ENCODE measurements at places on chromosomes 7 and 10. TPM values are rescaled to one million over a fixed set of nuclear protein-coding genes. Genes with fewer than 3 reads are reported as not detected.
A peak's percentile ranks its signal among the peaks of the same experiment; 100 is the strongest.

- H3K27me3 ChIP-seq, result no peaks in the 10 kb centered on the region
- no peak overlapping the region for H3K4me3 ChIP-seq
- H3K4me1 ChIP-seq, result no peaks in the 10 kb centered on the region
- DNase-seq, result no peak
Observed at GRCh38 chr7:117165656-117166055, 157.2 kb downstream of the WNT2 start.

DNA sequence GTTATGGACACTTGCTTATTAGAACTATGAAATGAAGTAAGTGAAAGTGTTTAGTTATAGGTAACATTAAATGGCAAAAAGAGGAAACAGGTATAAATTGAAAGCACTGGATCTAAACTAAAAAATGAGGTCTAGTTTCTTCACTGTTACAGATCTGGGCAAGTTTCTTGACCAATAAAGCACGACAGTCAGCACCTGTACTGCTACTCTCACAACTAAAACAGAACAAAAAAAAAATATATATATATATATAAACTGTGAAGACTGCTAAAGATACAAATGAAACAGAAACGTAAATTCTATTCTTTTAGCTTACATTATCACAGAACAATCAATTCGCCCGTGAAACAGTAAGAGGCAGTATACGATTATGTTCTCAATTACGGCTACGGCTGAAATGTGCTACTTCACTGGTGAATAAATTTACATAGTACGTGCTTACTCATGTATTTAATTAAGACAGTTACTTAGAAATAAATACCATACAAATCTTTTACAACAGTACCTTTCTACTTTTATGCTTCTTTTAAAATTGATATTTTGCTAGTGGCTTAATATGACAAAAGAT lies 4.2 kb downstream of the AHR start:
- H3K27me3 ChIP-seq, result no peaks in the 10 kb centered on the region
- H3K4me1 ChIP-seq, result no peaks in the 10 kb centered on the region
- DNase-seq, result no peak
- no peak overlapping the region for H3K4me3 ChIP-seq
- no peak overlapping the region for H3K27ac ChIP-seq

TWIST1 gene
- total RNA-seq, result 2.2 TPM

DNA sequence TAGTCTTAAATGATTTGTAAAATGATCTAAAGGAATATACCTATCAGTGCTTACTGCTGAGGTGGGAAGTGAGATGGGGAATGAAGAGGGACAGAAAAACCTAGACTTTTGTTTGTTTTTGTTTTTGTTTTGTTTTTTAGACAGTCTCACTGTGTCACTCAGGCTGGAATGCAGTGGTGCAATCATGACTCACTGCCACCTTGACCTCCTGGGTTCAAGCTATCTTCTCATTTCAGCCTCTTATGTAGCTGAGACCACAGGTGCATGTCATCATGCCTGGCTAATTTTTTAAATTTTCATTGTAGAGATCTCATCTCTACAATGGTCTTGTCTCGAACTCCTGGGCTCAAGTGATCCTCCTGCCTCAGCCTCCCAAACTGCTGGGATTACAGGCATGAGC lies 116.4 kb upstream of the SEM1 start:
- no peak overlapping the region for H3K27ac ChIP-seq
- H3K4me1 ChIP-seq, result no peaks in the 10 kb centered on the region
- H3K36me3 ChIP-seq, result no peaks in the 10 kb centered on the region

DNA sequence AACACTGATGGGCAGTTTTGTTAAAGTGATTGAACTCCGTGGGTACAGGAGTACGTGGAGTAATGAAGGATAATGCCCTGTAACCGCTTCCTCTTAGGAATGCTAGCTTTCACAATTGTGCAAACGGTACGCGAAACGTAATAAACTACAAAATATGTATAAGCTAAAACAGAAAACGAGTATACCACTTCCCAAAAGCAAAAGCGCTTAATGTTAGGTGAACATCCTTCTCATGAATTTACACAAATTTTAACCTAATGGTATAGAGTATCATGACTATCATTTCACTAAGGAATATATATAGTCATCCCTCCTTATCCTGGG lies 395 bp upstream of the ZNF25 start:
- H3K27me3 ChIP-seq, result no peaks in the 10 kb centered on the region
- no peak overlapping the region for H3K27ac ChIP-seq
- H3K36me3 ChIP-seq, result no peaks in the 10 kb centered on the region

GRCh38 chr10:124595143-124595883 lies 133.7 kb downstream of the LHPP start:
- H3K4me1 ChIP-seq, result no peaks in the 10 kb centered on the region
- no peak overlapping the region for H3K4me3 ChIP-seq
- no peak for DNase-seq
- no peaks in the 10 kb centered on the region for H3K27me3 ChIP-seq
- H3K36me3 ChIP-seq, result no peaks in the 10 kb centered on the region

KLHDC10 gene
- 92.0 TPM for total RNA-seq

DNA sequence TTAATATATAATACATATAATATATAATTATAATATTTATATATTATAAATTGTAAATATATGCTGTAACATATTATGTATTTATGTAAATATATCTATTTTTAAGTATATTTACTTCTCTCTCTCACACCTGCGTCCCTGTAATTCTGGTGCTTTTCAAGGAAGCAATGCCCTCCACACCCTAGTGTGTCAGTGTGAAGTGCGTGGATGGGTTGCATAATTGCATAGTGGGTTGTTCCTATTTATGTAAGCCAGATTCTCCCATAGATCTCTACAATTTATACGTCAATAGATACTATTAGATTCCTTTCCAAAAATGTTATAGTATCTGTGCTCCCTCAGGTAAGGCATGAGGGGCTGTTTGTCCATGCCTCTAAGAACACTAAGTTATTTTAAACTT lies 49.9 kb upstream of the CPN1 start:
- H3K27me3 ChIP-seq, result no peaks in the 10 kb centered on the region
- DNase-seq, result no peak
- no peaks in the 10 kb centered on the region for H3K36me3 ChIP-seq
- H3K4me3 ChIP-seq, result no peak overlapping the region
- H3K27ac ChIP-seq, result no peak overlapping the region
- H3K4me1 ChIP-seq, result peaks cover 13% of the 10 kb centered on the region

GRCh38 chr10:103576862-103577261 lies 83.4 kb downstream of the NEURL1 start:
- peak overlapping the region; percentile 75 for H3K27ac ChIP-seq
- peak; percentile 83 for DNase-seq
- no peaks in the 10 kb centered on the region for H3K36me3 ChIP-seq
- peaks cover 43% of the 10 kb centered on the region for H3K4me1 ChIP-seq
- no peaks in the 10 kb centered on the region for H3K27me3 ChIP-seq

DNA sequence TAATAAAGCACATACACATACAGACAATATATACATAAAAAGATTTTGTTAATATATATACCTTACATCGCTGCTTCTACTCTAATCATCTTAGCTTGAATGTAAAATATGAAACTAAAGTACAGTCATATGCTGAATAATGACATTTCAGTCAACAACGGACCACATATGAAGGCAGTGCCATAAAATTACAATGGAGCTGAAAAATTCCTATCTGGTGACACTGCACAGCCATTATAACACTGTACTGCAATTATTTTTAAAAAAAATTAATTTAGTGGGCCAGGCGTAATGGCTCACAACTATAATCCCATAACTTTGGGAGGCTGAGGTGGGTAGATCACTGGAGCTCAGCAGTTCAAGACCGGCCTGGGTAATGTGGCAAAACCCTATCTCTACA lies 122.3 kb downstream of the JMJD1C start:
- no peaks in the 10 kb centered on the region for H3K27me3 ChIP-seq
- DNase-seq, result no peak
- H3K27ac ChIP-seq, result no peak overlapping the region
- H3K36me3 ChIP-seq, result no peaks in the 10 kb centered on the region

- H3K4me1 ChIP-seq, result peaks cover 7% of the 10 kb centered on the region
- no peak overlapping the region for H3K27ac ChIP-seq
- H3K4me3 ChIP-seq, result no peak overlapping the region
- DNase-seq, result no peak
- no peaks in the 10 kb centered on the region for H3K27me3 ChIP-seq
Observed at GRCh38 chr7:17402628-17403278, 104.3 kb downstream of the AHR start.

PLCE1 gene
- total RNA-seq, result 5.0 TPM

GRCh38 chr7:44709011-44709915 lies 39.4 kb upstream of the ZMIZ2 start:
- H3K36me3 ChIP-seq, result no peaks in the 10 kb centered on the region
- no peak for DNase-seq
- H3K27me3 ChIP-seq, result no peaks in the 10 kb centered on the region
- no peak overlapping the region for H3K27ac ChIP-seq
- H3K4me1 ChIP-seq, result no peaks in the 10 kb centered on the region

GRCh38 chr10:79490400-79491142 lies 21.8 kb upstream of the EIF5AL1 start:
- peaks cover 77% of the 10 kb centered on the region for H3K4me1 ChIP-seq
- peak overlapping the region; percentile 75 for H3K27ac ChIP-seq
- DNase-seq, result peak; percentile 99
- H3K36me3 ChIP-seq, result no peaks in the 10 kb centered on the region
- no peak overlapping the region for H3K4me3 ChIP-seq

- no peaks in the 10 kb centered on the region for H3K36me3 ChIP-seq
- no peak overlapping the region for H3K27ac ChIP-seq
- no peak for DNase-seq
- H3K4me3 ChIP-seq, result no peak overlapping the region
Observed at GRCh38 chr10:28366994-28367393, 64.1 kb upstream of the MPP7 start.

DNA sequence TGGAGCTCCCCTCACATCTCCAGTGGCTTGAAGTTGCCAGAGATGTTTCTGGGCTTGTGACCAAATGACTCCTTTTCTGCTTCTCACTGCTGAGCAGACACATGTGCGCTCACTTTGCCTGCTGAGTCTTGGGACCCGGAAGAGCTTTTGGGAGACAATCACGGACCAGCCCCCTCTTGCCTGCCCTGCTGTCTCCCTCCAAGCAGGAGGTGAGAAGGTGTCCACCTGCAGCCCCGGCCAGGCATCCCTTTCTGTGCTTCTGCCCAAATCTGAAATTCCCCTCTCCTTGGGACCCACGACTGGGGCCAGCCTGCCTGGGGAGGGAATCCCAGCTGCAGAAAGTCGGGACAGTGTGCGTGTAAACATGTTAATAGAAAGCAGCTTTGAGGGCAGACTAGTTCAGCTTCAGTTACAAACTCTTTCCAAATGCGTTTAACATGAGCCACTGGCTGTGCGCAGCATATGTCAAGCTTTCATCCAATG lies 31.7 kb downstream of the HTRA1 start:
- H3K4me3 ChIP-seq, result no peak overlapping the region
- peaks cover 19% of the 10 kb centered on the region for H3K27me3 ChIP-seq
- H3K36me3 ChIP-seq, result no peaks in the 10 kb centered on the region
- DNase-seq, result no peak
- no peak overlapping the region for H3K27ac ChIP-seq
- no peaks in the 10 kb centered on the region for H3K4me1 ChIP-seq

GRCh38 chr7:135188298-135188984 lies 17.9 kb upstream of the CYREN start:
- no peak overlapping the region for H3K27ac ChIP-seq
- H3K36me3 ChIP-seq, result peaks cover 7% of the 10 kb centered on the region
- no peak overlapping the region for H3K4me3 ChIP-seq
- DNase-seq, result no peak
- no peaks in the 10 kb centered on the region for H3K4me1 ChIP-seq

IDI2 gene
- not detected for total RNA-seq

PTPRN2 gene
- 6.0 TPM for total RNA-seq

GRCh38 chr7:68074242-68074641 lies 1077.6 kb downstream of the TYW1 start:
- no peak overlapping the region for H3K4me3 ChIP-seq
- no peak for DNase-seq
- no peak overlapping the region for H3K27ac ChIP-seq

KLF14 gene
- 1.6 TPM for total RNA-seq

DNA sequence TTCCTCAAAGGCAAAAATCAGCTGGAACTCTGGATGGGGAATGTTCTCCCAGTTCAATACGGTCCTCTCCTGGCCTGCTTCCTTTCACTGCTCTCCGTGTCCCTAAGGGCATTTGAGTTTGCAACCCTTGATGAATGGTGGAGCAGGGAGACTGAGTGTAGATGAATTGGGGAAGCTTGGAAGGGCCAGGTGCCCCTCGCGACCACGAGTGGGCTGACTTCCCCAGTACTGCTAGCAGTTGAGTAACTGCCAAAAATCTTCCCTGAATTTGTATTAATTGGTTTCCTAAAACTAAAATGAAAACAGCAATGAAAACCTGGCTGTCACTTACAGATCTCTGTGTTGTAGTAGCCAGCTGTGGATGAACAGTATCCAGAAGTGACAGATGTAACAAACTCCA lies 13.6 kb downstream of the IRF5 start:
- no peak overlapping the region for H3K27ac ChIP-seq
- H3K4me3 ChIP-seq, result no peak overlapping the region
- peaks cover 27% of the 10 kb centered on the region for H3K36me3 ChIP-seq

GRCh38 chr10:35375091-35375765 lies 38.9 kb downstream of the CCNY start:
- H3K36me3 ChIP-seq, result no peaks in the 10 kb centered on the region
- H3K27me3 ChIP-seq, result no peaks in the 10 kb centered on the region
- DNase-seq, result no peak
- no peaks in the 10 kb centered on the region for H3K4me1 ChIP-seq
- no peak overlapping the region for H3K4me3 ChIP-seq

GRCh38 chr7:115885550-115885949 lies 145.0 kb downstream of the TFEC start:
- peaks cover 12% of the 10 kb centered on the region for H3K4me1 ChIP-seq
- no peaks in the 10 kb centered on the region for H3K27me3 ChIP-seq
- no peak overlapping the region for H3K4me3 ChIP-seq
- H3K27ac ChIP-seq, result no peak overlapping the region

- peak overlapping the region; percentile 52 for H3K27ac ChIP-seq
- no peak overlapping the region for H3K4me3 ChIP-seq
- no peaks in the 10 kb centered on the region for H3K27me3 ChIP-seq
- H3K36me3 ChIP-seq, result no peaks in the 10 kb centered on the region
- DNase-seq, result peak; percentile 79
Observed at GRCh38 chr7:78141522-78142281, 343.1 kb downstream of the PHTF2 start.

OR2A7 gene
- total RNA-seq, result not detected

- H3K4me1 ChIP-seq, result no peaks in the 10 kb centered on the region
- peak; percentile 15 for DNase-seq
- H3K4me3 ChIP-seq, result no peak overlapping the region
- H3K27me3 ChIP-seq, result no peaks in the 10 kb centered on the region
- H3K27ac ChIP-seq, result no peak overlapping the region
Observed at GRCh38 chr10:80702143-80702542, 164.4 kb downstream of the SH2D4B start.

GRCh38 chr7:50742401-50742800 lies 40.3 kb downstream of the GRB10 start:
- H3K36me3 ChIP-seq, result no peaks in the 10 kb centered on the region
- no peak overlapping the region for H3K27ac ChIP-seq
- no peak overlapping the region for H3K4me3 ChIP-seq
- no peak for DNase-seq
- no peaks in the 10 kb centered on the region for H3K27me3 ChIP-seq
- H3K4me1 ChIP-seq, result no peaks in the 10 kb centered on the region

HEPACAM2 gene
- 3.0 TPM for total RNA-seq

GRCh38 chr7:26428571-26428970 lies 136.9 kb downstream of the SNX10 start:
- no peaks in the 10 kb centered on the region for H3K27me3 ChIP-seq
- no peak for DNase-seq
- H3K4me1 ChIP-seq, result no peaks in the 10 kb centered on the region
- no peak overlapping the region for H3K4me3 ChIP-seq
- H3K36me3 ChIP-seq, result no peaks in the 10 kb centered on the region

- H3K4me3 ChIP-seq, result no peak overlapping the region
- H3K4me1 ChIP-seq, result peaks cover 6% of the 10 kb centered on the region
Observed at GRCh38 chr10:62681211-62681940, 123.1 kb upstream of the ADO start.

TSPAN13 gene
- 2.2 TPM for total RNA-seq
